ENCODE measurements at places on chromosomes 2 and 18.

GRCh38 chr2:25380023-25380422 is 38.3 kb upstream of the DNMT3A start:
- DNase-seq, result peak; percentile 18

DNA sequence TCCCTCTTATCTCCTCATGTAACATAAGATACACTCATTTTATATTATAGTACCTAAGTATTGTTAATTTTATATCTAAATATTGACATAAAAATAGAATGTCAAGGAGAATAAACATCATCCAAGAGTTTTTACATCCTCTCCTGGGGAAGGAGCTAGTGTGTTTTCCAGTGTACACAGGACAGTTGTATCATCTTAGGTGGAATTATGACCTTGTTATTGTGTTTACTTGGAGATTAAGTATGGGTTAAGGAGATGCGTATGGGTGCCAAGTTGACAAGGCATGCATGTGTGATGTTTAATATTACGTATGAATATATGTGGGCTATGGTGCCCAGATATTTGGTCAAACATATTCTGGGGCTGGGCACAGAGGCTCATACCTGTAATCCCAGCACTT is 11.2 kb upstream of the DDX1 start:
- no peak for DNase-seq

GRCh38 chr18:44918142-44918476 is 237.4 kb downstream of the SETBP1 start:
- no peak for DNase-seq

DNA sequence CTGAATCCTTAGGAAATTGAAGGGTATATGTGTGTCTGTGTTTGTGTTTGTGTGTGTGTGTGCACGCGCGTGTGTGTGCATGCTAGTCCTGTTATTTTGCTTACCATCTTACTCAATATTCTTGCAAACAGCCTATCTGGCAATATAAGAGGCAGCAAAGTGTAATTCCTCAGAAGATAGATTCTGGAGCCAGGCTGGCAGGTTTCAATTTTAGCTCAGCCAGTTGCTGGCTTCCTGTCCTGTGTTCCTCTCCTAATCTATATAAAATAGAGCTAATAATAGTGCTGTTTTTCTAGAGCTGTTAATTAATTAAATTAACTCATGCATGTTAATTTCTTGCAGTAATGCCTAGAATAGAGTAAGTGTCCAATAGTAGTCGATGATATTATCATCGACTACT is 256.2 kb downstream of the PIK3C3 start:
- no peak for DNase-seq

- DNase-seq, result no peak
Measured at GRCh38 chr2:101007415-101008345, 5.6 kb downstream of the RPL31 start.

DNA sequence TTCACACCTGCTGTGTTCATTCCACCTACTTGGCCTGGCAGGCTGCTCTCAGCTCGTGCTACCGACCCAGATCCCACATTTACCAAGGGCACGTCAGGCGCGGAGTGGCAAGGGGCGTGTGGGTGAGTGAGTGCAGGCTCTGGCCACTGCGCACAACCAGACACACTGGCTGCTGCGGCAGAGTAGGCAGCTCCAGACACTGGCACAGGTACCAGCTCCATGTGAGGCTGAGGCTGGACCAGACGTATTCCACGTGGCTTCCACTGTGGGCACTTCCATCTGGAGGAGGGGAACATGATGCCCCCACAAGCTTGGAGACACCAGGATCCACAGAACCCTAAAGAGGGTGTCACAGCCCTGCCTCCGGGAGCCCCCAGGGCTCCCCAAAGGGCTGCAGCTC is 74.6 kb upstream of the ZNF804A start:
- no peak for DNase-seq

GRCh38 chr2:143528021-143528420 is 398.8 kb downstream of the ARHGAP15 start:
- no peak for DNase-seq

DNA sequence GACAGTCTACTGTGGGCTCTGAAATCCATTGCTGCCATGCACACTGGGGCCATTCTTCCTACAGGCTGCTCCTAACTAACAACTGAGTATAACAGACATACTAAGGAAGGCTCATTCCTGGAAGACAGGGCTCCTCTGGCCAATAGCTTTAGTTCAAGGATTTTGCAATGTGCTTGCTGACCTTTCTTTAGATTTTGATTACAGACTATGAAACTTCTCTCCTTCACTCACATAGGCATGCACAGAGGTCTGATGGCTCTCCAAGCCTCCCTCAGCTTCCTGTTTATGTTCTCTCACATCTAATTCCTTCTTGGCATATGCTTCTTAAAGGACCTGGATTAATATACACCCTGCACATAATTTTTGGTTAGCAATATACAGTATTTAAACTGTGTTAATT is 34.4 kb upstream of the ROCK1 start:
- DNase-seq, result no peak

Measured in activated CD4-positive, alpha-beta T cell treated with anti-CD3 and anti-CD28 coated beads for 36 hours (primary cell).